Stomach (tissue), 19 donors: ENCODE measurements at places on chromosomes 7 and 10. TPM values are rescaled to one million over a fixed set of nuclear protein-coding genes. Genes with fewer than 3 reads are reported as not detected.
A peak's percentile ranks its signal among the peaks of the same experiment; 100 is the strongest.

DNA sequence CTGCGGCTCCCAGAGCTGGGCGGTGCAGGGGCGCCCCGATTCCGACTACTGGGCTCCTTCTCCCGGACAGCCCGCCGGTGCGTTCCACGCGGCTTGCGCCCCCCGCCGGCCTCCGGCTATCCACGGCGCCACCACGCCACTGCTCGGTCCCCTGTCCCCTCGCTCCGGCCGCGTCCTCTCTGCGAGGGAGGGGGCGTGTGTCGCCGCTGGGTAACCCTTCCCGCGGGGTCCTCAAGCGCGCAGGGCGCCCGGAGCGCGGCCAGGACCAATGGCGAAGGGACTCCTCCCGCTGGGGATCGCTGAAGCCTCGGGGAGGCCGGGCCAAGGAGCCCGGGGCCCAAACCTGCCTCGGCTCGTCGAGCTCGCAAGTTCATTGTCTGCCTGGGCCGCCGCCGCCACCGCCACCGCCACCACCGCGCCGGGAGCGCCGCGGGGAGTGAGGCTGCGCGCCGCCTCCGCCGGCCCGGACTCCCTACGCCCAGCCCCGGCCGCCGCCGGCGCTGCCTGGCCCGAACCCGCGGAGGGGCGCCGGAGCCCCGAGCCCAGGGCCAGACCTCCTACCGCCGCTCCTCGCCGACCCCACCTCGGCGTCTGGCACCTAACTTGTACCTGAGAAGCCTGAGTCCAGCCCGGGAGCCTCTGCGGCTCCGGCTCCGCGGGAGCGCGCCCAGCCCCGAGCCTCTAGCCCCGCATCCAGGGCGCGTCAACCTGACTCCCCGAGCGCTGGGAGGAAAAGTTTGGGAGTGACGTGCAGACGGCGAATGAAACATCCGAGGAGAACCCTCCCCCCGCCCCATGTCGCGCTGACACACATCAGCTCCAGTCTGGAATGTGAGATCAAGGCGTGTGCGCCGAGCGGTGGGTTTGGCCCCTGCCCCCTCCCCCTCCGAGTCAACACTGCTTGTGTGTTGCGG is at the start of gene CHST15:
TSS of gene CHST15 (minus strand) at position 739 of the 914 bp plus-strand sequence. CDS start 47,386 bp downstream, outside the sequence.
- H3K36me3 ChIP-seq: no peaks in the 10 kb centered on the region
- H3K27me3 ChIP-seq: no peaks in the 10 kb centered on the region
- DNase-seq: peak; percentile 82

DNA sequence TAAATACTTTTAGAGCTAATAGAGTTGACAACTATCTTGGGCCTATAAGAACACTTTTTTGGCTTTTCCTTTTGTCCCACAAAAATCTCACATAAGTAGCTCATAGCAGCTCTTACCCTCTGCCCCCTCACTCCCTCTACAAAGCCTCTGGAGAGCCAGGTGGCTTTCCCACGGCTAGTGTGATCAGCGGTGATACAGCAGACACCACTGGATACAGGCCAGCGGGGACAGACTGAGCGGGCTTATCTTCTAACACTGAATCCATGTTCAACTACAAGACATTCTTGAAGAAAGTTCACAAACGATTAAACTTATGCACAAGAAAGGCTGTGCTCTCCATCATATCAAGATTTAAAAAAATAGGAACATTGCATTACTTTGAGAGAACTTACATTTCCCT is 377.2 kb downstream of the PARD3 start:
- H3K27me3 ChIP-seq: no peaks in the 10 kb centered on the region
- no peak overlapping the region for H3K4me3 ChIP-seq
- H3K27ac ChIP-seq: no peak overlapping the region
- no peaks in the 10 kb centered on the region for H3K4me1 ChIP-seq
- H3K36me3 ChIP-seq: no peaks in the 10 kb centered on the region

DNA sequence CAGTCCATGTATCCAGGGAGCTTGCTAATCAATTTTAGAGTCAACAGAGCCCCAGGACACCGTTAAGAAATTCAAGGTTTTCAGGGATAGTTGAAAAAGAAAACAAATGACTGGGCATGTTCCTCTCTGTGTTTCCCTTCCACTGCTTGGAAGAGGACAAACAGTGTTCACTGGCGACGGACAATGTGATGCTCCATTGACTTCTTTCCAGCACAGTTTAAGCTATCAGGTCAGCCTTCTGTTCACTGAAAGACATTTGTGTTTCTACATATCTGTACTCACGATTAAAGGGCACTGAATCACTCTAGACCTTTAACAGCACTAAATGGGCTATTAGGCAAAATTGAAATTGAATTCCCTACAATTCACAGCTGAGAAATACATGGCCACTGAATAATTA is 123.6 kb downstream of the RNLS start:
- no peak overlapping the region for H3K27ac ChIP-seq
- no peak for DNase-seq
- H3K4me3 ChIP-seq: no peak overlapping the region
- no peaks in the 10 kb centered on the region for H3K36me3 ChIP-seq

DNA sequence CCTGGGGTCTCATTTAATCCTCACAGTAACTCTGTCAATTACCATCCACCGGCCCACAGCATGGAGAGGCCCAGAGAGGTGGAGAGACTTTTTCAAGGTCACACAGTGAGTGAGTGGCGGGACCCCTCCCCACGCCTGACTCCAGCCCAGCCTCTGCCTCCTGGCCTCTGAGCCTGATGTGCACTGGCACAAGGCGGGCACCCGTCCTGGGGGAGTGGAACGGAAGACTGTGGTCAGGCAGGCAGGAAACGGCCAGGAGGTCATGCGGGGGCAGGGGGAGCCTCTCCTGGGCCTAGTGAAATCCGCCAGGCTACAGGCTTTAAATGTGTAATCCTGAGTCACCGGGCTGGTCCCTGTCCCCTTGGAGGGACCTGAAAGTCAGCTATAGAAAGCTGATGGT is 32.2 kb downstream of the ZCCHC24 start:
- peaks cover 23% of the 10 kb centered on the region for H3K4me1 ChIP-seq
- no peak overlapping the region for H3K27ac ChIP-seq
- H3K4me3 ChIP-seq: no peak overlapping the region
- no peak for DNase-seq
- H3K36me3 ChIP-seq: peaks cover 5% of the 10 kb centered on the region
- H3K27me3 ChIP-seq: no peaks in the 10 kb centered on the region

- no peaks in the 10 kb centered on the region for H3K36me3 ChIP-seq
- no peak overlapping the region for H3K4me3 ChIP-seq
- H3K4me1 ChIP-seq: no peaks in the 10 kb centered on the region
- DNase-seq: peak; percentile 2
- H3K27ac ChIP-seq: no peak overlapping the region
- no peaks in the 10 kb centered on the region for H3K27me3 ChIP-seq
Observed at GRCh38 chr10:8504499-8504898, 450.0 kb downstream of the GATA3 start.

- no peak overlapping the region for H3K27ac ChIP-seq
- H3K27me3 ChIP-seq: no peaks in the 10 kb centered on the region
- no peak overlapping the region for H3K4me3 ChIP-seq
- H3K36me3 ChIP-seq: no peaks in the 10 kb centered on the region
- no peaks in the 10 kb centered on the region for H3K4me1 ChIP-seq
Observed at GRCh38 chr7:15764851-15765382, 78.4 kb upstream of the MEOX2 start.

GRCh38 chr7:77791336-77791735 is 6.9 kb downstream of the TMEM60 start:
- peak overlapping the region; percentile 40 for H3K27ac ChIP-seq
- peaks cover 36% of the 10 kb centered on the region for H3K4me1 ChIP-seq
- peak; percentile 9 for DNase-seq

DNA sequence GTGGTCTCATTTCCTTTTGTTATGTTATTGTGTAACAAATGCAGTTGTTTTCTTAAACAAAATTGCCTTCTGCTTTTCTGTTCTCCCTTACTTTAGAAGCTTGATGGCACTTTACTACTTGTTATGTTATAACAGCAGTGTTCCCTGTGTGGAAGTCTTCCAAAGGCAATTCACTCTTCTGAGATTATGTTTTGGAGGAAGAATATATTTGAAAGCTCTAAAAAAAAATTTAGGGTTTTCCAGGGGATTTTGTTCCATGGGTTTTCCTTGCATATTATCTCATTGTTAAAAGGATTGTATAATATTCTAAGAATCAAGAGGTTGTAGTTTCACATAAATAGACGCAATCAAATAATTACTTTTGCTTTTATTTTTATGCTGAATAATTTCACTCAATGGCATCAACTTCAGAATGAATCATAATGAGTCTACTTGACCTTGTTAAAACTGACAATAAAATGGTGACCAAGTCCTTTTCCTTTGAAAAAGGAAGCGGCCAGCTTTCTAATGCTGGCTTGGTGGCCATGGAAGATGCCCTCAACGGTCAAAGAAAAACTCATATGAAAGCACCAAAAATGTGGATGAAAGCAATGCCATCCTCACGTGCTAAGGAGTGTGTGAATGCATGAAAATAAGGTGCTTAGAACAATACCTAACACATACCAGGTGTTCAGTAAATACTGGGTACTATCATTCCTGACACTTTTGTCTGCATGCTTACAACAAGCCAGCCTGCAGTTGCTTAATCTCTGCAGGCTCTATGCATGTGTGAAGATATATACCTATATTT is 92.4 kb upstream of the KLF6 start:
- no peaks in the 10 kb centered on the region for H3K27me3 ChIP-seq
- H3K4me3 ChIP-seq: no peak overlapping the region
- no peaks in the 10 kb centered on the region for H3K4me1 ChIP-seq

GRCh38 chr10:110502072-110502845 is 4.6 kb downstream of the DUSP5 start:
- H3K27ac ChIP-seq: peak overlapping the region; percentile 89
- no peak overlapping the region for H3K4me3 ChIP-seq
- DNase-seq: no peak
- no peaks in the 10 kb centered on the region for H3K27me3 ChIP-seq
- peaks cover 73% of the 10 kb centered on the region for H3K4me1 ChIP-seq

DNA sequence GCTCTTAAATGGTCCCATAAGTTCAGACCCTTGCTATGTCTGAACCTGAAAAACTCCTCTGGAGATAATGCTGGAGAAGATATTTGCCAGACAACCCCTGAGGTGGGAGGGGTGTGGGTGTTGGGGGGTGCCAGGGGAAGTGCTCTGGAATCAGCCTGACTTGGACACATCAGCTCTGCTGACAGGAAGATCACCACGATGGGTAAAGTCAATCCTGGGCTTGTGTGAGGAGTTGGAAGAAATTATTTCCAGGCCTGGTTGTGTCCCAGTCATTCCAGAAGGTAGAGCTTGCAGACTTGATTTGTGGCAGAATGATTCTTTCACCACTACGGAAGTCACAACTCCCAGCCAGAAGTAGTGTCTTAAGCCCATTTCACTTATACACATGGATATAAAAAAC is 60.3 kb upstream of the UNC5B start:
- no peaks in the 10 kb centered on the region for H3K36me3 ChIP-seq
- no peak for DNase-seq
- H3K4me3 ChIP-seq: no peak overlapping the region
- H3K4me1 ChIP-seq: no peaks in the 10 kb centered on the region
- H3K27ac ChIP-seq: no peak overlapping the region

GRCh38 chr10:130637089-130637676 is 501.0 kb downstream of the GLRX3 start:
- H3K4me3 ChIP-seq: no peak overlapping the region
- H3K27ac ChIP-seq: no peak overlapping the region
- H3K27me3 ChIP-seq: peaks cover 8% of the 10 kb centered on the region
- no peaks in the 10 kb centered on the region for H3K4me1 ChIP-seq
- no peak for DNase-seq
- no peaks in the 10 kb centered on the region for H3K36me3 ChIP-seq

- H3K4me1 ChIP-seq: peaks cover 15% of the 10 kb centered on the region
- peak overlapping the region; percentile 17 for H3K4me3 ChIP-seq
- peak; percentile 60 for DNase-seq
- no peak overlapping the region for H3K27ac ChIP-seq
- no peaks in the 10 kb centered on the region for H3K27me3 ChIP-seq
- H3K36me3 ChIP-seq: no peaks in the 10 kb centered on the region
Observed at GRCh38 chr10:62166331-62167131, 102.1 kb downstream of the RTKN2 start.

DNA sequence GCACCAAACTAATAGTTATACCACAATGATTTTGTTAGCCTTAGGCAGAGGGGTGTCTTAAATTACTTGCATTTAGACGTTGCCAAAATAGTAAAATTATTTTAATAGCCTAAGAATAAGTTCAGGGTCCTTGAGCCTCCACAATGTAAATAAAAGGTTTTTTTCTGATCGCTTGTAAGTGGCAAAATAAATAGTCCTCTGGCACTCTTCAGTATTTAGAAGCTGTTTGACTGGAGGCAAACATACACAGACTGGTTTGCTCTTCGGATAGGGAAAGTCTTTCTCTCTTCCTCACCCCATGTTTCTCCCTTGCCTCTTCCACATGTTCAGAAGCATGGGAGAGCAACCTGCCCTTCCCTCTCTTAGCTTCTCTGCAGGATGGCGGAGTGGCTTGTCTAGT is 49.5 kb upstream of the FAM180A start:
- no peak overlapping the region for H3K27ac ChIP-seq
- no peaks in the 10 kb centered on the region for H3K36me3 ChIP-seq
- no peak overlapping the region for H3K4me3 ChIP-seq
- peaks cover 6% of the 10 kb centered on the region for H3K27me3 ChIP-seq

GRCh38 chr7:26293569-26294308 is 2.1 kb downstream of the SNX10 start:
- DNase-seq: peak; percentile 51
- H3K4me1 ChIP-seq: peaks cover 11% of the 10 kb centered on the region
- peak overlapping the region; percentile 2 for H3K27ac ChIP-seq
- H3K4me3 ChIP-seq: no peak overlapping the region

- no peak overlapping the region for H3K27ac ChIP-seq
- H3K4me3 ChIP-seq: no peak overlapping the region
- peaks cover 6% of the 10 kb centered on the region for H3K36me3 ChIP-seq
- peaks cover 13% of the 10 kb centered on the region for H3K4me1 ChIP-seq
Observed at GRCh38 chr10:14873090-14873760, 5.4 kb upstream of the SUV39H2 start.

GRCh38 chr10:93473804-93474472 is 8.2 kb downstream of the MYOF start:
- DNase-seq: no peak
- no peaks in the 10 kb centered on the region for H3K36me3 ChIP-seq
- no peaks in the 10 kb centered on the region for H3K27me3 ChIP-seq
- H3K4me1 ChIP-seq: peaks cover 7% of the 10 kb centered on the region
- H3K4me3 ChIP-seq: no peak overlapping the region
- H3K27ac ChIP-seq: peak overlapping the region; percentile 54

CYP3A7 gene
- polyA plus RNA-seq: not detected

COL1A2 gene
- polyA plus RNA-seq: 48.3 TPM

ITGB8 gene
- 1.9 TPM for polyA plus RNA-seq

SKIDA1 gene
- 0.45 TPM for polyA plus RNA-seq

TRPV6 gene
- 7.4 TPM for polyA plus RNA-seq

TNS3 gene
- polyA plus RNA-seq: 40.6 TPM

ZPBP gene
- polyA plus RNA-seq: not detected

SND1 gene
- polyA plus RNA-seq: 63.3 TPM
